ENCODE measurements at places on chromosomes 1 and 21. TPM values are rescaled to one million over a fixed set of nuclear protein-coding genes. Genes with fewer than 3 reads are reported as not detected.

YOD1 gene
- total RNA-seq, result 5.1 TPM

MAP10 gene
- 1.3 TPM for total RNA-seq

GUCA2A gene
- total RNA-seq, result not detected

VWA5B1 gene
- not detected for total RNA-seq

AKIRIN1 gene
- 46.7 TPM for total RNA-seq

S1PR1 gene
- total RNA-seq, result 260 TPM

CD48 gene
- total RNA-seq, result not detected

MIER1 gene
- 20.6 TPM for total RNA-seq
